ENCODE measurements at places on chromosomes 3 and 15.

DNA sequence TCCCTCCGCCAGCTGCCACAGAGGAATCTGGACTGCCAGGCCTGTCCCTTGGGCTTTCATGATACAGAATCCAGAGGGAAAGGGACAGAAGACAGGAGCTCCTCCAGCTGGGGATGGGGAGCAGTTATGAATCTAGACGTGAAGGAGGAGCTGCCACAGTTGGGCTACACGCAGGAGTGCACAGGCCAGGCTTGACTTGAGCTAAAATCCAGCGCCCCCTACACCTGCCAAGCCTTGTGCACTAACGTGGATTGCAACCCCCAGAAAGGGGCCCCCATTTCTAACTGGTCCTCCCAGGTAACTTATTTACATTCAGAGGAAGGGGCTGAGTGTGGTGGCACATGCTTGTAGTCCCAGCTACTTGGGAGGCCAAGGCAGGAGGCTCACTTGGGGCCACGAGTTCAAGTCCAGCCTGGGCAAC is 14.3 kb downstream of the KLHL6 start:
- no peak for DNase-seq

GRCh38 chr3:69090021-69090420 is 5.3 kb downstream of the ARL6IP5 start:
- DNase-seq = no peak

- DNase-seq = no peak
Measured at GRCh38 chr15:50330921-50331320, 24.1 kb downstream of the GABPB1 start.

DNA sequence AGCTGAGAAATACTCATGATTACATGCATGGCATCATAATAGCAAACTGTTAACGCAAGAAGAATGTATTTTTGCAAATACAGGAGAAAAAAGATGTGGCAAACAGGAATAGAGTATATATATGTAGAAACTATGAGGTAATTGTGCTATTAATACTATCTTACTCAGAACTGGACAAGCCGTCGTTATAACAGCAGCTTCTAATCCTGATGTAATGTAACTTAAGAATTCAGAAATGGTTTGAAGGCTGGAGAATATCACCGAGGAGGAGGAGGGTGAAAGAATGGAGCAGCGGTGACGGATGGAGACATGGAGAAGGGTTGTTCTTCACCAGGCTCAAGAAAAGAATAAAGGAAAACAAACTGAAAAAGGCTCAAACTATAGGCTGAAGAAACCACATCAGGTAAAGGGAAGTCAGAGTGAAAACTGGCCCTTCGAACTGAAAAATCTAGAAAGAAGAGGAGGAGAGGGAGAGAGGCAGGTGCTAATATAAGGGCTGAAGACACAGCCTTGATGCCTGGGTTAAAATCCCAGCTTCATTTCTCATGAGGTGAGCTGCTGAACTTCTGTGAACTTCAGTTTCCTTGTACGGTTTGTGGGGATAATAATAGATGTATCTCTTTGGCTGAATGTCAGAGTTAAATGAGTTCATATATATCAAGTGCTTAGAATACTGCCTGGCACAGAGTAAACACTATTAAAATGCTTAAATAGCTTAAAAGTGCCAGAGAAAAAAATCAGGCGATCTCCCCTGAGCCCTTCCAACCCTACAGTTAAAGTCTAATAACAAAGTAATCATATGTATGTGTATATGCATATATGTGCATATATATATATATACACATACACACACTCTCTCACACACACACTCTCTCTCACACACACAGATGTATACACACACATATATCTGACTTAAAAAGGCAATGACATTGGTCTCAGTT is 43.9 kb downstream of the GOLIM4 start:
- DNase-seq = no peak

GRCh38 chr3:70738291-70738681 is 425.8 kb upstream of the MDFIC2 start:
- DNase-seq = no peak

- no peak for DNase-seq
Measured at GRCh38 chr3:71874618-71875017, 89.7 kb upstream of the PROK2 start.

DNA sequence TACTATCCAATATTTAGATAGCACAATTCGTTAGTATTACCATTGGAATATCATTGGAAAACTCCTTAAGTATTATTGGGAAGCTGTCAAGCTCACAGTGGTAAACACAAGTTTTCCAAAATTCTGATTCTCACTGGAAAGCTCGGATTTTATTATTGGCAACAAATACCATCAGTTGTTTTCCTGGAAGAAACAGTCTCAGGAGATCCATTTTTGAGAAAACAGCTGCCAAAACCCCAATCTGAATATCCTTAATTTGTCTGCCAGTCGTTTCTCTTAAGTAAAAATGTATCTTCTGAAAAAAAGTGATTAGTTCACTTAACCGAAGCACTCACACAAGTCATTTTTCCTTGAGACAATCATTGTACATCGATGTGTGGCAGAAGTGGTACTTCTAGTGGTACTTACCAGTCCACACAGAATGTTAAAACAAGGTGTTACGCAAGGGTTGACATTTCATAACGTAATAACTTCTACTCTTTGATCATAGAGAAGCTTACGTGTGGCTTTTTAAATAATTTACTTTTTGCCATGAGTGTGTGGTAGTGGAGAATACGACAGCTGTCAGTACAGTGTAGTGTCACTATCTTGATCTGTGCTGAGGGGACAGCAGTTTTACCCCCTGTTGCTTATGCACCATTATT is 74.9 kb downstream of the FAM43A start:
- DNase-seq = no peak

DNA sequence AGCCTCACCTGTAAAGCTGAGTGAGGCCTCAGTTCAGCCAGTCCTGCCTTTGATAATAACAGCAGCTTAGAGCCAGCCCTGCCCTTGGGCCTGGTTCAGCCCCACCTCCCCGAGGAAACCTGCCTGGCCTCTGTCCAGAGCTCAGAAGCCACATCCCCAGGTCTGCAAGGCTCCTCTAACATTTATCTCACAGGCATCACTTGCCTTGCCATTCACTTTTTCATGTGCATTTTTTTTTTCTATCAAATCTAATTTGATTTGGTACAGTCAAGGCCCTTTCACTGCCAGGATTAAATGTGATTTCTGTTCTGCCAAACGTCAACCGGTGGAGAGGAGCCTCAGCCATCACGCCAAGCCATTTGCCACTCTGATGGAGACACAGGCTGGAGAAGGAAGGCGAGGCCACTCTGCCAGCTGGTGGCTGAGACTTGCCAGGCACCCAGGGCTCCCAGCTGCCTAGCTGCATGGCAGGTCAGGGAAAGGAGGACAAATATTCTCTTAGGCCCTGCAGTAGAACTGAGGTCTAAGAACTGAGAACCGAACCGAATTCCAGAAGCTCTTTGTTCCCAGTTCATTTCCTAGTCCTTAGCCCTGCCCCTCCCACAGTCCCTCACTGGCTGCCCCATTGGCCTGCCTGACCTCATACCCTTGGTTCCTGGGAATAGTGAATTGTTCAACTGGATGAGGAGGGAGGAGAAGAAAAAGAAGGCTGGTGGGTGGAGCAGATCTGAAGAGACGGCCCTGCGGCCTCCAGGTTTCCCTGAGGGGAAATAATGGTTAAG is 76.4 kb downstream of the SPSB4 start:
- no peak for DNase-seq

DNA sequence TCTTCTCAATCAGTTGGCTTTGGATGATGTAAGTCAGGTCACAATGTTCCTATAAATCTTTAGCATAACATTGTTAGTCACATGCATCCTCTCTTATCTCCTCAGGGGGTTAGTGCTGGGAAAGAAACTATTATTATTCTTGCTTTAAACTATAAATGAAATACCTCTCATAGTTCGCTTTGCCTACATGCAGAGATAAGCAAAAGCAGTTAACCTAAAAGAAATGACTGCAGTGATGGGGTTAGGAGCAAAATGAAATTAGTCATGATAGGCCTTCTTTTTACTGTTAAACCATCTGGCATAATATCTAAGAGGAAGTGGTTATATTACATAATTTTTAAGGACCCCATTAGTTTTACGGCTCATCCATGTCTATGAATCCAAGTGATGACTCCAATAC is 91.7 kb upstream of the IGSF10 start:
- DNase-seq = no peak

- no peak for DNase-seq
Measured at GRCh38 chr15:30816430-30816829, 87.3 kb upstream of the FAN1 start.

DNA sequence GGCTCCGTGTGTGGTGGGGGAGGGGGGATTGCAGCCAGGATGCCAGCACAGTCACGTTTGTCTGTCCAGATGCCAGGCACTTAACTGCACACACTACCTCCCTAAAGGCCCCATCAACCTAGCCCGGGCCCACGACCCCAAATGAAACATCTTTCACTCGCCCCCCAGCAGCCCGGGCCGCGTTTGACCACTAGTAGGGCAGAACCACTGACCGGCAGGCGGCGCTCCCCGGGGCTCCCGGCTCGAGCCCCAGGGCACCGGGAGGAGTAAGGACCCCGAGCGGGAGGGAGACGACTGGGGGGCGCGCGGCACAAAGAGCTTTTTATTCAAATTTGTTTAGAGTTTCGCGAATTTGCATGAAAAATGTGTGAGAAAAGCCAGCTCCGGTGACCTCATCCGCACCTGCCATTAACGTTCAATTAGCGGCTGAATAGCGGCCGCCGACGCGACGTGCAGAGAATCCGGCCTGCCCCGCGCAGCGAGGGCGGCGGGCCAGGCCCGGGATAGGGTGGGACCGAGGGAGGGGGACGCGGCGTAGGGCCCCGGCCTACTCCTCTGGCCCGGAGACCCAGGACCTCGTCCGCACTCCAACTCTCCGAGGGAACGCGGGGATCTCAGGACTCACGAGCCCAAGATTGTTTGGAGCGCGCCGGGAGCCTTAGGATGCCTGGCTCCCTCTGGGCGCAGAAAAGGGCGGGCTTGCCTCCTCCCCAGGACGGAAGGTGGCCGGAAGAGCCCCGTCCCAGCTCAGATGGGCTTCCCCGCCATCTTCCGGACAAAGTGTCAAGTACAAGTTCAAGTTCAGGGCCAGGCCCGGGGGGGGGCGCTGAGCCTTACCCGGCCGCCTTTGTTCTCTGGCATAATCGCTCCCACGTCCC is 64.9 kb upstream of the POLG start:
- peak; percentile 31 for DNase-seq

DNA sequence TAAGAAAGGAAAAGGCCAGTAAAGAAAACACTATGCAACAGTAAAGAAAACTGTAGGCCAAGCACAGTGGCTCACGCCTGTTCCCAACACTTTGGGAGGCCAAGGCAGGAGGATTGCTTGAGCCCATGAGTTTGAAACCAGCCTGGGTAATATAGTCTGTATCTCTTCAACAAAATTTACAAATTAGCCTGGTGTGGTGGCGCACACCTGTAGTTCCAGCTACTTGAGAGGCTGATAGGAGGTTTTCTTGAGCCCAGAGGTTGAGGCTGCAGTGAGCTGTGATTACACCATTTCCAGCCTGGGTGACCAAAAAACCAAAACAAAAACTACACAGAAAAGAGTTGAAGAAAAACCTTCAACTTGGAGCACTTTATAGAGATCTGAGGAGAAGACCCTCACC is 31.8 kb downstream of the DAG1 start:
- DNase-seq = no peak

DNA sequence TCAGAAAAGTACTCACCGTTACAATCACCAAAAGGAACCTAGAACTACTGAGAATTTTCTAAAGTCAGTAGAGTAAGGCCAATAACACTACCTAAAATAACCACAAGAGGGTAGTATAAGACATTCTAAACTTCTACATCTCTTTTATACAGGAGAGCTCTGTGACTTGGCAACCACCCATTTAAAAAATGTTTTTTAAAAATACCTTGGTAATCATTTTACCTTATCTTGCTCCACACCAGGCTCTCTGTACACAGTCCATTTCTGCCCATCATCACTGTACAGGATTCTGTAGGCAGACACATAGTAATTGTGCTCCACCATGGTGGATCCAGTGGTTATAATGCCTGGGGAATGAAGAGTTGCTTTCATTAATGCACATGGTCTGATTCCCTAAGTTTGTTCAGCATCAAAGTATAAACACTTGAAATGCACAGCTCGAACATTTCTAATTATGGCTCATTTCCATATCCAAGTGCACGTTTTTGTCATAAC is 54.5 kb downstream of the ST3GAL6 start:
- DNase-seq = no peak

DNA sequence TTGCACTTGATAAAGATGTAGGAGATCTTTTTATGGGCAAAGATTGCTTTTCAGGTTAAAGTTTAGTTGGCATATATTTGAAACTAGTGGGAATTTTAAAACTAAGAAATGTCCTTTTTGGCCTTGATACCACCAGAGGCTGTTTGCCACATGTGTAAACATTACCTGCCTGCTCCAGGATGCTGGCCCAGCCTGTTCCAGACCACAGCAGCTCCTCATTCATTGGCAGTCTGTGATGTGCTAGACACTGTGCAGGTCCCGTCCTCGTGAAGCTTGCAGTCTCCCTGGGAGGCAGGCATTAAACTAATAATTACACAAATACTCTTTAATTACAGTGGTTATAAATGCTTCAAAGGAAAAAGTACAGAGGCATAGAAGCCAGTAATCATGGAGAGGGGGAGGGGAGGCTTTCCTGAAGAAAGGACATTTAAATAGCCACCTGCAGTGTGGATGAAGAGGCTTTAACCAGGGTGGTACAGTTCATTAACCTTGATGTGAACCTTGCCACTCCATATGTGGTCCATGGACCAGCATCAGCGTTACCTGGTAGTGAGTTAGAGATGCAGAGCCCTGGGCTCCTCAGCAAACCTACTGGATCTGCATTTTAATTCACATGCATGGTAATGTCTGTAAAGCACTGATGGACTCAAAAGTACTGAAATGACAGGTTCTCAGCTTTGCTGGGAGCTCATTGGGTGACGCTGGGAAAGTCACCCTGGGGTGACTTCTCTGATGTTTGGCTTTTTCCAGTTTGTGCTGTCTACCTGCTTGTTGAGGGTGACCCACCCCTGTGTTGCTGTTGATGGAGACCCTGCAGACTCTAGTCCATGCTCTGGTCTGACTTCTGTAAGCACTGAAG is 5.3 kb downstream of the ZNF710 start:
- no peak for DNase-seq

DNA sequence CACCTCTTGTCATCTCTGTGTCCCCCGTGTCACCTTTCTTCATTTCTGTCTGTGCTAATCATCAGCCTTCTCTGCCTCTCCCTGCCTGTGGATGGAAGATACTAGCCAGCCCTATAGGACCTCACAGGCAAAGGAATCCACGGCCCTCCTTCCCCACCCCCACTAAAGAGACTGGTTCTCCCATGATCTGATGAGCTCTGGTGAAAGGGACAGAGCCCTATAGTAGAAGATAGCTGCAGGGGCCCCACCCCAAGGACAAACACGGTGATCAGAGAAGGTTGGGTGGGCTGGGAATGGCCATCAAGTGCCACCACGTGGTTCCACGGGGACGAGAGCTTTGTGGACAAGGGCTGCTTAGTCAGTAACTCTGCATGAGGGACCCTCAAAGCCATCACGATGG is 27.8 kb upstream of the RASA2 start:
- no peak for DNase-seq

GRCh38 chr3:134464064-134464688 is 21.6 kb downstream of the ANAPC13 start:
- no peak for DNase-seq

- no peak for DNase-seq
Measured at GRCh38 chr15:36763685-36764084, 184.3 kb downstream of the CDIN1 start.

GRCh38 chr15:34336991-34337556 is 507 bp downstream of the SLC12A6 start:
- DNase-seq = no peak

GRCh38 chr3:139439278-139439677 is 37.0 kb downstream of the RBP2 start:
- no peak for DNase-seq
